ENCODE measurements at places on chromosomes 13 and 19.

GRCh38 chr13:91238036-91238435 lies 109.5 kb upstream of the MIR17HG start:
- DNase-seq = no peak

DNA sequence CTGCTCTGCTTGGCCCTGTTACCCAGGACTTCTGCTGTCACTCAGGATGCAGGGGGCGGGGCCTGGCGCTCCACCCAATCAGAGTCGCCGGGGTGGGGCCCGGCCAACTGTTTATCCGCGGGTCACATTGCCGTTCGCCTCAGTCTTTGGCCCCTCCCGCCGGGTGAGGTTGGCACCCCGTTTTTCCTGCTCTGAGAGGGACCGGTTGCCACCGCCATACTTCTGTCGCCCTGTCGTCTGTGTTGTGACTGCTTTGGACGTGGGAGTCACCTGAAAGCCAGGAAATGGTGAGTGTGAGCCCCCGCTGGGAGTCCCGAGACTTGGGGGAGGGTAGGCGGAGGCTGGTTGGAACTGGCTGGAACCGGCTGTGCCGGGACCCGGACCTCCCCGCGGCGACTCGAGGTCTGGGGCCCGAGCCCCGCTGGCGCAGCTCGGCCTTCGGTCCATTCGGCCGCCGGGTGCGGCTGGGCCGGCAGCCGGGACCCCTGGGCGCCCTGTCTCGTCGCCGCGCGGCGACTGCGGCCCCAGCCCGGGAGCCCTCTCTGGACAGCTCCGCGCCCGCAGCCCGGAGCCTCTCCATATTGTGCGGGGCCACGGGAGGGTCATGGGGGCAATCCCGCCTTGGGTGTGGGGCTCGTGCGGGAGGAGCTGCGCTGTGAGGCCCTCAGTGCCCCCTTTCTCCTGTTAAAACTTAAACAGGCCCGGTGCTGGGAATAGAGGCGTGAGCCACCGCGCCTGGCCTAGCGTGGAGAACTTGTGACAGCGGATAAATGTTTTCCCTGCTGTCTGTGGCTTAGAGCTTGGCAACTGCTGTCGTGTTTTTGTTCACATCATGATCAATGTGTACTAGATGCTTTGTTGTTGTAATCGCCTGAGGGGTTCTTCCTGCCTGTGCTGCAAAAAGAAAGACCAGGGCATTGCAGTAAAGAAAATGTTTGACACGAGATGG lies at the start of gene ZNF844:
Gene ZNF844 (plus strand): TSS at position 142 of the 949 bp plus-strand sequence. CDS start 143 bp downstream, at position 285.
- peak; percentile 83 for DNase-seq

DNA sequence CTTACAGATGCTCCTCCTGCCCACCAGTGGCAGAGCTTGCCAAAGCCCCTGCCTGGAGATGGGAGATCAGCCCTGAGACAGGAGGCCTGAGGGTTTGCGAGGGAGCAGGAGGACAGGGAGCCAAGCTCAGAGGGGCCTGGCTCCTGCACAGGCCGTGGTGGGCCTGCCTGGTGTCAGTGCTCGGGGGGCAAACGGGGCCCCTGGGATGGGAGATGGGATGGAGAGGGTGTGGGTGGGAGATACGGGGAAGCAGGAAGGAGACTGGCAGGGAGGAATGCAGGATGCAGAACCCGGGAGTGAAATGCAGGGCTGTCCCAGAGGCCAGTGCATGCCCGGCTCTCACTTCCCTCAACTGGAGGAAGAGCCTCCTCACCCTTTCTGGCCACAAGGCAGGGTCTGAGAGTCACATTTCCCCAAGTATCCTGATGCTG lies 19.9 kb downstream of the ELAVL1 start:
- DNase-seq = no peak

- peak; percentile 95 for DNase-seq
Measured at GRCh38 chr13:92390217-92390616, 836.4 kb upstream of the GPC6 start.

DNA sequence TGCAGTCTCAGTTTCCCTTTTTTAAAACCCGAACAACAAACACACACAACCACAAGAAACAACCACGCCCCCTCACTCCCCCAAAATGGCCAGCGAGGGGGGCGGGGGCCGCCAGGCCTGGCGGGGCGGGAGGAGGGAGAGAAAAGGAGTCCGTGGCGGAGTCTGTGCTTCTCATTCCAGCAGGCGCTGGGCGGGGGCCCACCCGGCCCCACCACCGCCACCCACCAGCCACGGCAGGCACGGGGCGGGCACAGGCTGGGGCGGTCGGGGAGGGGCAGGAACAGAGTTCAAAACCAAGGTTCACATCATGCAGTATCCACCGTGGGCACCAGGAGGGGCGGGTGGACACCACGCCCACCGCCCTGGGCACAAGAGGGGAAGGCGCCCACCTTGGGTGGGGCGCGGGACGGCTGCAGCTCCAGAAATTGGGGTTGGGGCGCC lies 12.9 kb downstream of the DPF1 start:
- DNase-seq = no peak

DNA sequence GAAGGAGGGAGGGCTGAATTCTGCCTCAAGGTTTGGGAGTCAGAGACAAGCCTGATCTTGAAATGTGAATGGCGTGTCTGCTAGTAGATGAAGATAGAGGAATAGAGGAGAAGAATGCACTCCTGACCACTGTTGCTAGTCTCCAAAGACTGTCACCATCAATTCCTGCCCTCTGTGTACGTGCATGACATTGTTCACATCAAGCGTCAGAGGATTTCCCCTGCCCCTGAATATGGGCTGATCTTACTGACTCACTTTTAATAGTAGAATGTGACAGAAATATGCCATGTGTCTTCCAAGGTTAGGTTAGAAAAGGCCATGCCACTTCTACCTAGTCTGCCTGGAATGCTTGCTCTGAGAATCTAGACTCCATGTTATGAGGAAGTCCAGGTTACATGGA lies 538.6 kb downstream of the DIAPH3 start:
- DNase-seq = no peak

DNA sequence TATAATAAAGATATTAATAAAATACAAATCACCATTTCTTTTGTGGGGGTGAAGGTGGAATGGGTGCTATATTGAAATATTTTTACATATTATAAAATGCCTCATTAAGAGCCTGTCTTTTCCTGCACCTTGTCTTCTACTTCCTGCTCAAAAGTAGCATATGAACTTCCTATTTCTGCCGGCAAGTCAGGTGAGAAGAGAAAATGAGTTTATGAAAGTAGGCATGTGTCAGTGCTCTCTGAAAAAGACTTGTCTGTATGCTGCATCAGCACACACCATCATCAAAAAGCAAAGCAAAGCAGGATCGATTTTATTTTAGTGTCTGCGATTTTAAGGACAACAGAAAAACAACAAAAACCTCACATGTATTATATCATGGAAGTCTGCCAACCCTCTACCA lies 114.2 kb downstream of the RAP2A start:
- no peak for DNase-seq

GRCh38 chr19:11023016-11023415 lies 62.2 kb downstream of the SMARCA4 start:
- no peak for DNase-seq

GRCh38 chr19:17743874-17744580 lies 7.2 kb upstream of the FCHO1 start:
- DNase-seq = no peak

- peak; percentile 64 for DNase-seq
Measured at GRCh38 chr19:18483119-18483890, 38.6 kb downstream of the ELL start.

DNA sequence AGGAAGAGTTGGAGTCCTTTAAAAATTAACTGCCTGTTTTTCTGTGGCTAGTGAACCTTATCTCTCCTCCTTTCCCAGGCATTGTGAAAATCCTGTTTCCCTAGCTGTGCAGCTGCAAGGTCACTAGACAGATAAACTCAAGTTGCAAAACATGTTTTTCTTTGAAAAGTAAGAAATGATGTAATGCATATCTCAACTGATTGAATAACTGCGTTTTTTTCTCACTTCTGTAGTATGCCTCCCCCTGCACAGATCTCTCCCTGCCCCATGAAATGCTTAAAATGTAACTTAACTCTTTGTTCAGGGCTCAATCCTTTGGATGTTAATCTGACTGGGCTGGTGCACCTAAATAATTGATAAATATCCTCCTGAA lies 27.7 kb upstream of the CYSLTR2 start:
- DNase-seq = no peak

GRCh38 chr13:112525356-112525945 lies 62.5 kb downstream of the TUBGCP3 start:
- DNase-seq = no peak

- DNase-seq = no peak
Measured at GRCh38 chr13:41995946-41996345, 35.0 kb upstream of the VWA8 start.

DNA sequence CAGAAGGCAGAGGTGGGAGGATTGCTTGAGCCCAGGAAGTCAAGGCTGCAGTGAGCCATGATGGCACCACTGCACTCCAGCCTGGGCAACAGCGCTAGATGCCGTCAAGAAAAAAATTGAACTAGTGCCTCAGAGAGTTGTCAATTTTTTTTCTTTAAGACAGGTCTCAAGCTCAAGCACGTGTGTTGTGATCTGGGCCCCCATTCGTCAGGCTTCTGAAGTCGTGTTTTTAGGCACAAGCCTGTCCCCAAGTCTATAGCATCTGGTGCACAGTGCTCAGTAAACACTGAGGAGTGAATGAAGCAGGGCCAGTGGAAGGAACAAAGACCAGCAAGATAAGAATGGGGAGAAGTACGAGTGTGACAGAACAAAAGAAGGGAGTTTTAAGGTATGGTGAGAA lies 23.7 kb upstream of the LAMP1 start:
- DNase-seq = no peak

DNA sequence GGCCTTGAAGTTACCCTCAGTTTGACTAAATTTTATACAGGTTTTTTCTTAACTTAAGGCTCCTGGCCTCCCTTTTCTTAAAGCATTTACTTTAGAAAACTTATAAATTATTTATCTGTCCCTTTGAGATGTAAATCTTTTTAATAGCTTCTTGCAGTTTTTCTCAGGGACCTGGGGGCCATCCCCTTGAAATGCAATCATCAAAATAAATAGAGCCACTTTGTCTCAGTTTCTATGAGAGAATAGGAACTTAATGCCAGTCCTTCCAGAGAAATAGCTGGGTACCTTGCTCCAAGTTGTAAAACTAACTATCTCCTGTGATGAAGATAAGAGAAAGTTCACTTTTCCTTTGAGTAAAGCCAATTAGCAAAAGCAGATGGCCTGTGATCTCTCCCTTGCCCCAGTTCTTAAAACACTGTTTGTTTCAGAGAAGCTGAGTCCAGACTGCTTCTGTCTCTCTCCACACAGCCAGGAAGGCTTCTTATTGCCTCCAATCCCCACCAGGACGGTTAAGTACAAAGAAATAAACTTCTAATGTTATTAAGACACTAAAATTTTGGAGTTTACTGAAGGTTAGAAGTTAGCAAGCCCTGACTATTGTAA lies 913.1 kb downstream of the OLFM4 start:
- no peak for DNase-seq

GRCh38 chr13:99282264-99283231 lies 24.4 kb upstream of the GPR18 start:
- no peak for DNase-seq

DNA sequence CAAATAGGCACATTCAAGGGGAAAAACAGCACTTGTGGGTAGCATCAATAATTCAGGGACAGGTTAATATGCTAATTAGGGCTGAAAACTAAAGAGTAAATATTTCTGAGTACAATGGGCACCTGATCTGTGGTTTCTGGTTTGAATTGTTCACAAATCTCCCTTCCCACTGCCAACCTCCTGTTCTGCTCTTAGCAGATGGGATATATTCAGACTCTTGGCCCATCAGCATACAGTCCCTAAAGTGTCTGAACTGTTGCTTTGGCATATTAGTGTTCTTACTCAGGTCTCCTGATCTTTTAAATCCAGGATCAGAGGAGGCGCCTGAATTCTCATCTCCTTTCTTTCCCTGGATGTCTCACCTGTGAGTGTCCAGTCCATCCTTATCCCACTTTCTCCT lies 8.2 kb upstream of the LRCH1 start:
- no peak for DNase-seq

- DNase-seq = no peak
Measured at GRCh38 chr19:3606174-3606689, 443 bp downstream of the TBXA2R start.

DNA sequence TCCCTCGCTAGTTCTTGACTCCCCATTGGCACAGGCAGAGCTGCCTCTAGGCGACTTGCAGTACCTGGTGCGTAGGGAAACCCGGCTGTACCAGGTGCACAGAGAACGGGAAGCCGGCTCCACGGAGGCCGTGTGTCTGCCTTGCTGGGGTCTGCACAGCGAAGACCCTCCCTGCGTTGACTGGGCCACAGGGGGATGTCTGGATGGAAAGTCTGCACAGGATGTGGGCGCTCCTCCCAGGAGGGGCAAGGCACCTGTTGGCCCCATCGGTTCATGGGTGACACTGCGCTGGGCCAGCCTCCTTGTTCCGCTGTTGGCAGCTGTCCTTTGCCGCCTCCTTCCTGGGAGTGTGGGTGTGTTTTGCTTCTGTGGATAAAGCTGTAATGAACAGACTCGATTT lies 138.3 kb downstream of the TEX29 start:
- DNase-seq = no peak

GRCh38 chr13:31962731-31963370 lies 68.7 kb upstream of the FRY start:
- DNase-seq = no peak

DNA sequence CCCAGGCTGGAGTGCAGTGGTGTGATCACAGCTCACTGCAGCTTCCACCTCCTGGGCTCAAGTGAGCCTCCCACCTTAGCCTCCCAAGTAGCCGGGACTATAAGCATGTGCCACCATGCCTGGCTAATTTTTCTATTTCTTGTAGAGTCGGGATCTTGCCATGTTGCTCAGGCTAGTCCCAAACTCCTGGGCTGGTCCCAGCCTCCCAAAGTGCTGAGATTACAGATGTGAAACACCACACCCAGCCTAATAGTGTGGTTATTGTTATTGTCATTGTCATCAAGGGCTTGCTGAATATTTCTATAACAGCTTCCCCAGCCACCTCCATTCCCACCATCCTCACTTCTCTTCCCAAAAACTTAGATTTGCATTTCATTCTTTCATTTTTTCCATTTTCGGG lies 2.8 kb downstream of the OR2Z1 start:
- DNase-seq = no peak

GRCh38 chr19:42352301-42353259 lies 27.1 kb downstream of the MEGF8 start:
- no peak for DNase-seq

DNA sequence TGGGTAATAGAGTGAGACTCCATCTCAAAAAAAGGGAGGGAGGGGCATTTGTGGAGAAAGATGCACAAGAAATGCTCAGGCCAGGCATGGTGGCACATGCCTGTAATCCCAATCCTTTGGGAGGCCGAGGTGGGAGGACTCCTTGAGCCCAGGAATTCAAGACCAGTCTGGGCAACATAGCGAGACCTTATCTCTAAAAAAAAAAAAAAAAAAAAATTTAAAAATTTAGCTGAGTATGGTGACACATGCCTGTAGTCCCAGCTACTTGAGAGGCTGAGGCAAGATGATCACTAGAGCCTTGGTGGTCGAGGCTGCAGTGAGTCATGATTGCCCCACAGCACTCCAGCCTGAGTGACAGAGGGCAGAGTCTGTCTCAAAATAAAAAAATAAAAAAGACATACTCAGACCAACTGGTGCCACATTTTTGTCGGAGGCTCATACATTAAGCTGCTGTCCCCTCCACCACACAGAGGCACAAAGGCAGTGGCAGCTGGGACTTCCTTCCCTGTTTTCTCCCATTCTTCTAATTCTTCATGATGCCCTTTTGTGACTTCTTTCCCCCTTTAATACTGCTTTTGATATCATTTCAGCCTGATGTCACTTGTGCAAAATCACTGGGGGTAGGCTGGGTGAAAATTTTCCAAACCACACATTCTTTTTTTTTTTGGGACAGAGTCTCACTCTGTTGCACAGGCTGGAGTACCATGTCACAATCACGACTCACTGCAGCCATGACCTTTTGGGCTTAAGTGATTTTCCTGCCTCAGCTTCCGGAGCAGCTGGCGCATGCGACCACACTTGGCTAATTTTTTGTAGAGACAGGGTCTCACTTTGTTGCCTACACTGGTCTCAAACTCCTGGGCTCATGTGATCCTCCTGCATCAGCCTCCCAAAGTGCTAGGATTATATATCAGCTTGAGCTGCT lies 26.8 kb upstream of the CXCL17 start:
- no peak for DNase-seq

Measured in NCI-H1092 (cell line).